ENCODE measurements at places on chromosomes 7 and 10. TPM values are rescaled to one million over a fixed set of nuclear protein-coding genes. Genes with fewer than 3 reads are reported as not detected.

TES gene
- 108 TPM for total RNA-seq

HSPA12A gene
- 33.5 TPM for total RNA-seq

DNA sequence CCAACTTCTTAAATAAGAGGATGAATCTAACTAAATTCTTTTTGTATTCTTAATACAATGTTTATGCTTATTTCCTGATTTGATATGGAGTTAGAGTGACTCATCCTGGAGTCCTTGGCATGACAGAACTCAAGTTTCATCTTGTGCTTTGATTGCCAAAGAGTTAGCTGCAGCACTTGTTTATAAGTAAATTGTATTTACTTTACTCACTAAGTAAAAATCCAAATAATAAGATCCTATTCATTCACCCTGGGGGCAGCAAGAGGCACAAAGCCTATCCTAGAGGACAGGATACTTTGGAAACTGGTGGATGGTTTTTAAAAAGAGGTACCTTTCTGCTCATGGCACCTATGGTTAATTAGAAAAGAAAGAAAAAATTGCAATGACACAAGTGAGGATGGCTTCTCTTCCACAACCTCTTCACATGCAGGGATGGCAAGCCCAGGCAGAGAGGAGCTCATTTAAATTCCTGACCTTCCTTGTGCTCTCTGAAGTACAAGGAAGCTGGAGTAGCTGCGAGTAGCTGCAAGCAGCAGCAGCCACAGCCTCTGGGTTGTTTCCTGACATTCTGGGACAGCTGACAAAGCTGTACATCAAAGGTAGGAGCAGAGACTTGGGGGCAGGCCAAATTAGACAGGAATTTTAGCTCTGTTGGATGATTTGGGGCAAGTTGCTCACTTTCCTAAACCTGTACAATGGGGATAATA is 28.5 kb upstream of the CROT start:
- no peak for DNase-seq

DNA sequence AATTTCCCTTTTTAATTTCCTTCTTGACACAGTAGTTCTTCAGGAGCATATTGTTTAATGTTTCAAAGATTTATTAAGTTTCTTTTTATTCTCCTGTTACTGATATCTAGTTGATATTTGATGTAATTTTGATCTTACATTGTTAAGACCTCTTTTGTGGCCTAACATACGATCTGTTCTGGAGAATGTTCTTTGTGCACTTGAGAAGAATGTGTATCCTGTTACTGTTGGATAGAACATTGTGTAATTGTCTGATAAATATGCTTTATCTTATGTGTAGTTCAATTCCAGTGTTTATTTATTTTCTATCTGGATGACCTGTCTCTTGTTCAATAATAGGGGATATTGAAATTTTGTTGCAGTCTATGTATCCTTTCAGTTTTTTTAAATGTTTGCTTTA is 106.7 kb downstream of the ITGB1 start:
- DNase-seq: no peak

GRCh38 chr7:34245246-34245645 is 339.9 kb downstream of the BMPER start:
- no peak for DNase-seq

DNA sequence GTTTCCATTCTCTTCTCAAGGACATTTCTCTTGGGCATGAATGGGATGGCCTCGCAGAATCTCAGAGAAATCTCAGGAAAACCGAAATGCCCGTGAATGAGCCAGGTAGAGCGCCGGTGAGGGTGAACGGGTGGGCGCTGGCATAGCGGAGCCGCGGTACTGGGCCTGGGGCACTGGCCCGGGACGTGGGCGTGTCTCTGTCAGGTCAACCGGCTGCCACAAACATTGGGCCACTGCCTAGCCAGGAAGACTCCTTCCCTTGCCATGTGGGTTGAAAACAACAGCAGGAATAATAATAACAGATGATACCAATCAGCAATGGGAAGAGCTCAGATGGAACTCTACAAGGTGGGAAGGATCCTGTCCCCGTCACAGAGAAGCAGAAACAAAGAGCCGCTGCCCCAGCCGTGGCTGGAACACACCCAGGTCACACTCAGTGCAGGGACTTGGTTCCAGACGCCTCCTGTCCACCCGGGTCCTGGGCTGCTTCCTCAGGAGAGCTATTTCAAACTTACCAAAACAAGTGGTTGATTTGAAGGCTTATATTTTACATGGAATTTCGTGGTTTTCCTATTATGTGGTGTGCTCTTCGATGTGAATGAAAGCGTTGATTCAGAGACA is 51.1 kb upstream of the EBF3 start:
- no peak for DNase-seq

DNA sequence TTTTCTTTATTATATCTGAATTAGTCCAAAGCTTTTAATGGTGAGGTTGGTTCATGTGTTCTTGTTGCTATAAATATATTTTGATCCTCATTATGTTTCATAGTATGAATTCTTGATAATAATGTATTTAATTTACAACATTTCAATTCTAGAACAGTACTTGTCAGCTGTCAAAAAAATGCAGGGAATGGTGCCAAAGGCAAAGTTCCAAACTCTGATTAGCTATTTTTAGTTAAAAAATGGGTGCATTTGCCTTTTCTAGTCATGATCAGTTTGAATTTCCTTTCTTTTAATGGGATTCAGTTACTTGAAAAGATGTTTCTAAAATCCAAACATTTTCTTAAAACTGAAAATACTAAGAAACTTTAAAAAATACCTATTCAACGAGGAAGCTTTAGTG is 49.6 kb downstream of the ANKIB1 start:
- DNase-seq: no peak

DNA sequence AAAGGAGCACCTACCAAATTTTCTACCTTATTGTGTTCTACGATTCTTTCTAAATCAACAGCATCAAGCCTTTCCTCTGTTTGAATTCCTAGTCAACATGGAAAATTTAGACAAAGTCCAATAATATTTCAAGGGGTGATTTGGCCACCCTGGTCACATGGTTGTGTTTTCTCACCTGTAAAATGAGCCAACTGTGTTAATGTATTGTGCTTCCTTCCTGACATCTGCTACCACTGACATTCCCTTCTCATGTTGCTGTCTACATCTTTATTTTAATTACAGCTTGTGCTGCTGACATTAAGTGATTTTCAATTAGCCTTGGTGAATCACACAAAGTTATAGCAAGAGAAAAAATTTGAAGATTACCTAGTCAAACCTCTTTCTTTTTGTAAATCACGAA is 83.0 kb upstream of the NPSR1 start:
- DNase-seq: no peak

- peak; percentile 33 for DNase-seq
These were observed 37.8 kb downstream of the COBL start for GRCh38 chr7:51278797-51279196.
